Fibroblast of skin of right biceps (primary cell): ENCODE measurements at places on chromosomes 5 and 9.

- DNase-seq, result no peak
Measured at GRCh38 chr9:128701227-128701854, 962 bp upstream of the PKN3 start.

GRCh38 chr9:69499407-69499806 is 172.8 kb downstream of the APBA1 start:
- no peak for DNase-seq

- no peak for DNase-seq
Measured at GRCh38 chr5:57839437-57840079, 356.9 kb upstream of the ACTBL2 start.

- no peak for DNase-seq
Measured at GRCh38 chr9:112028242-112029221, 131.9 kb downstream of the UGCG start.

DNA sequence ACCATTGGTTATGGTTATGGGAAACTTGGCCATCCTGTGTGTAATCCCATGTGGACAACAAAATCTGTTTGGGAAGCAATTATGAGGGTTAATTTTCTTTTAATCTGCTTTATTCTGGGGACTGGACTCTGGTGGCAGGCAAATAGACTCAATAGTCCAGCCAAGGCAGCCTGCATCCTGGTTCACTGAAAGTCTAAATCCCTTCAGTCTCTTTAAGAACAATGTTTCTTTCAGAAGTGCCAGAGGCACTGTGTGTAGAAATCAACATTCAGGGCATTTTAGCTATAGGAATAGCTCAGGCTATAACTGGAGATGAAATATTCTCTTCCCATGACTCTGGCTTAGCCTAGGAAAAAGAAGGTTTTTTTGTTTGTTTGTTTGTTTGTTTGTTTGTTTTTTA is 118.0 kb downstream of the SPATA31D1 start:
- no peak for DNase-seq
